ENCODE measurements at places on chromosomes 3 and 15. TPM values are rescaled to one million over a fixed set of nuclear protein-coding genes. Genes with fewer than 3 reads are reported as not detected.

DNA sequence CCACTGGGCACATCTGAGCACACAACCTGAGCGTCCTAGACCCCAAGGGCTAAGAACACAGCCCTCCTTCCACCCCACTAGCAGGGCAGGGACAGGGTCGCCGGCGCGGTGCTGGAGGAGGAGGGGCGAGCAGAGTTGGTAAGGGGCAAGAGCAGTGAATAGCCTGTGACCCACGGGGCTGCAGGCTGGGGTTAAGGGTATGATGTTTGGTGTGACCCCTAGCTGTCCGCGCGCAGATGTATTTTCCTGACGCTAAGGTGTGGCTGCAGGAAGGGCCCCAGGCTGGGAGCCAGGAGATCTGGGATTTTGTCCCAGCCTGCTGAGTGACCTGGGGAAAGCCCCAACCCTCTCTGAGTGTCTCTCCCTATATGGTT, 1.3 kb upstream of the C15orf39 start:
- no peak for DNase-seq

ZNF80 gene
- total RNA-seq = 0.04 TPM

DNA sequence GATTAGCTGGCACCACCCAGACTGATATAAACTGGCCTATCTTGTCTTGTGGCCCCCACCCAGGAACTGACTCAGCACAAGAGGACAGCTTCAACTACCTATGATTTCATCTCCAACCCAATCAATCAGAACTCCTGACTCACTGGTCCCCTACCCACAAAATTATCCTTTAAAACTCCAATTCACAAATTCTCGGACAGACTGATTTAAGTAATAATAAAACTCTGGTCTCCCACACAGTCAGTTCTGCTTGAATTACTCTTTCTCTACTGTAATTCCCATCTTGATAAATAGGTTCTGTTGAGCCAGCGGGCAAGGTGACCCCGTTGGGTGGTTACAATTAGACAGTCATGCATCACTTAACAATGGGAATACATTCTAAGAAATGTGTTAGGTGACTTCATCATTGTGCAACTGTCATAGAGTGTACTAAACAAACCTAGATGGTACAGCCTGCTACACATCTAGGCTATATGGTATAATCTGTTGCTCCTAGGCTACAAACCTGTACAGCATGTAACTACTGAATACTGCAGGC, 48.1 kb upstream of the MAP4 start:
- DNase-seq = no peak

- no peak for DNase-seq
Observed at GRCh38 chr15:56813995-56814394, 80.7 kb upstream of the ZNF280D start.

All from muscle of leg (tissue), 16 donors.